NCI-H2107 (cell line): ENCODE measurements at places on chromosomes 2 and 18.

GRCh38 chr2:239195318-239195871, 205.4 kb downstream of the HDAC4 start:
- DNase-seq = no peak

GRCh38 chr2:114714313-114714712, 271.9 kb downstream of the DPP10 start:
- DNase-seq = no peak

DNA sequence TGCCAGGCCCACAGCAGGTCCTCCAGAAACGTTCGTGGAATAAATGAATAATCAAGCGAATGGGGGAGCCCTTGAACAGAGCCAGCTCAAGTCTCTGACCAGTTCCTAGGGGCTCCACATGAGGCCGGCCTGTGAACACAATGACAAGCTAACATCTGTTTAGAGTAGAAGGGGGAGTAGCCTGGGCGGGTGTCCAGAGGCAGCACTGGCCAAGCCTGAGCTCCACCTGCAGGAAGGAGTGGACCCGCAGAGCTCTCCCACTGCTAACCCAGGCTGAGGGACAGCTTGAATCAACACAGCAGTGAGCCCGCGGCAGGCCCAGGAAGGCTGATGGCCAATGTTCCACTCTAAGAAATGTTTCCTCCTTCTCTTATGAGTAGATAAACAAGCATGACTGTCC, 234.8 kb upstream of the RAB6C start:
- DNase-seq = no peak

- no peak for DNase-seq
These were observed 18.1 kb downstream of the CAPN14 start for GRCh38 chr2:31199206-31199605.

GRCh38 chr2:120983344-120983743, 247.7 kb downstream of the GLI2 start:
- DNase-seq = no peak

- no peak for DNase-seq
These were observed 61.9 kb downstream of the CENPO start for GRCh38 chr2:24855022-24855622.

DNA sequence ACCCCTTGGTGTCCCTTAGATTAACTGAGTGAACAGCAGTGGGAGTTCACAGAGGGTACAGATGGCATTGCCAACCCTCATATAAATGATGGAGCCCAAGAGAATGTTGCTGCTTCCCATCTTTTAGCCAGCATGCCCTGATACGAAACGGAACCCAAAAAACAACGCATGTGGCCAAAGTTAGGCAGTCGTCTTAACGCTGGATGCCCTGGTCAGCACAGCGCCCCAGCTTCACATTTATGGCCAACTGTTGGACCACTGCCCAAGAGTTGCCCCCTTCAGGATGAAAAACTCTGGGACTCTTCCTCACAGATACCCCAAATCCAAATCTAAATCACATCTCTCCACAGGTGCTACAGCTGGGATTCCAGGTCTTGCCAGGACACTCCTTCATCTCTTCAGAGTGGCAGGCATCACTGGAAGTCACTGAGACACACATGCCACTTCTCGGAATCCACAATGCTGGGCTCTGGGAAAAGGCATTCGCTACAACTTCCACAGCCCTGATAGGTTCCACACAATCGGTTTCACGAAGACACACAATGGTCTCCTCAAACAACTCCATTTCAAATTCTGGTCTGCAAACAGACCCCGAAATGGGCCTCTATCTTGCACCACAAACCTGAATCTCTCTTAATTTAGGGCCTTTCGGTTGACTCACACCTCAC, 44.6 kb downstream of the LONRF2 start:
- DNase-seq = no peak

DNA sequence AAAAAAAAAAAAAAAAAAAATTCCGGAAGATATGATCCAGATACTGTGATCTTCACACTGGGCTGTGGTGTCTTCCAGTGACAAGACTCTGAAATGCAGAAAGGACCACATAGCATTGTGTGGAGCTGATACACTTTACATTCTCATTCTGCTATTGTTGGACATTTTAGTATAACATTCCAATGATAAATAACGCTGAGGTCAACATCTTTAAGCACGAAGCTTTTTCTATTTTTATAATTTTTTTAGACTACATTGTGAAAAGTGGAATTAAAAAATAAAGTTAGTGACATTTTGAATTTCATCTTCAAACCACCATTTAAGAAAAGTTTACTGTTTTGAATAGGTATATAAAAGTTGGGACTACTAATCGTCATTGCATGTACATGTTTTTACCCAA, 62.7 kb downstream of the CDCA7 start:
- no peak for DNase-seq

GRCh38 chr18:26621161-26622026, 73.0 kb upstream of the KCTD1 start:
- DNase-seq = no peak

DNA sequence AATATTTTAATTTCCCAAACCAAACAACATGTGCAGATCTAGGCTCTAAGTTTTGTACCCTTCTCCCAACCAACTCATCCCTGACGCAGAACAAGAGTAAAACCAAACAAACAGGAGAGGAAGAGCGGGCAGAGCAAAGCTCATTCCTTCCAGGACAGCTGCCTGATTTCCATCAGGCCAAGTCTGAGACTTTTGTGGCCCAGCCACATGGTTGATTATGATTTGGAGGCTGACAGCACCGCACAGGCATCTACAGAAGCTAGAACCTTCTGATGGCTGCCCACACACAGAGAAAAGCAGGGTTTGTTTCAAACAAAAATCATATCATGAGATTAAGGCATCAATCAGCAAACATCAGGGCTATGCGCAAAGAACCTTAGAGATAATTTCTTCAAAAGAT, 262.6 kb downstream of the TNS1 start:
- DNase-seq = no peak

GRCh38 chr2:203585516-203585915, 50.4 kb upstream of the RAPH1 start:
- DNase-seq = no peak

DNA sequence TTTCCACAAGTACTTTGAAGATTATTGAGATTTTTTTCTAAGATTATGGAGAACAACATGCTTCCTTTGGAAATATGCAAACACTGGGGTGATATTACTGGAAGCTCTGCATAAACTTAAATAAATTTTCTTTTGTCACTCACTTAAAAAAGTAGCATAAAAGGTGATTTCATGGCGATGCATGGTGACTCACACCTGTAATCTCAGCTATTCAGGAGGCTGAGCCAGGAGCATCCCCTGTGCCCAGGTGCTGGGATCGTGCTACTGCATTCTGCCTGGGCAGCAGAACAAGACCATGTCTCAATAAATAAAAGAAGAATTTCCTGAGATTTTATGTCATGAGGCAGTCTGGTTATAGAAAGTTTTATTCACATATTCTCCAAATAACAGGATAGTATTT, 679.1 kb upstream of the CDH2 start:
- no peak for DNase-seq

GRCh38 chr2:84838434-84839145, 42.3 kb downstream of the TRABD2A start:
- DNase-seq = no peak

- no peak for DNase-seq
These were observed 56.7 kb upstream of the MSTN start for GRCh38 chr2:190119257-190119656.

DNA sequence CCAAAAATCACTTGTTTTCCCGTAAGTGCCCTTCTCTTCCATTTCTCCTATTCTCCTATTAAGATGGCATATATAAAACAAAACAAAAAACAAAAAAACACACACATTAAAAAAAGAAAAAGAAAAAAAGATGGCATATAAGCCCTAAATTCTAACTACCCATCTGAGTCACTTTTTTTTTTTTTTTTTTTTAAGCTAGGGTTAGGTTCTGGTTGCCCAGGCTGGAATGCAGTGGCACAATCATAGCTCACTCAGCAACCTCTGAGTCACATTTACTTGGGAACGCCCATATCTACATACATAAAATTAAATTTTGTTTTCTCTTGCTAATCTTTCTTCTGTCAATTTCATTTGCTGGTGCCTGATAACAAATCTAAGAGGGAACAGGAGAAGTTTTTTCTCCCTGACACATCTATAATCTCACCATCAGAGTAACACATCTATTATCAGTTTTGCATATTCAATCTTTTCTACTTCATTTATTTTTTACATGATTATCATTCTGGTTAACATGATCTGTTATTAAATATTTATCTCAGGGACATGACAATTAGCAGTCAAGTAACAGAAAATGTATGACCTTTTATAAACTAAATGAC, 52.1 kb downstream of the EEF1B2 start:
- DNase-seq = no peak

- no peak for DNase-seq
These were observed 109.5 kb upstream of the ITGB6 start for GRCh38 chr2:160309585-160309984.

DNA sequence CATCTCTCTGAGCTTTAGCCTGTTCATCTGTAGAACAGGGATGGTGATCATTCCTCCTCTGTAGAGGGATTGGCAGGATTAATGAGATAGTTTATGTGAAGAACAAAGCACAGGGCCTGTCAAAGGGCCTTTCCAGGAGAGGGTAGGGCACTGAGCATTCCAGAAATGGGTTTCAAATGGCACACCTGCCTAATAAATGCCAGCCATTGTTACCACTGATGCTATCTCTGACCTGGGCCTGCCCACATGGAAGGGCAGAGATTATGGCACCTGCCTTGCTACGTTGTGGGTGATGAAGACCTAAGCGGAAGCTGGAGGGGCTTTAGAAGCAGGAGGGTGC, 31.0 kb upstream of the GMPPA start:
- DNase-seq = no peak

DNA sequence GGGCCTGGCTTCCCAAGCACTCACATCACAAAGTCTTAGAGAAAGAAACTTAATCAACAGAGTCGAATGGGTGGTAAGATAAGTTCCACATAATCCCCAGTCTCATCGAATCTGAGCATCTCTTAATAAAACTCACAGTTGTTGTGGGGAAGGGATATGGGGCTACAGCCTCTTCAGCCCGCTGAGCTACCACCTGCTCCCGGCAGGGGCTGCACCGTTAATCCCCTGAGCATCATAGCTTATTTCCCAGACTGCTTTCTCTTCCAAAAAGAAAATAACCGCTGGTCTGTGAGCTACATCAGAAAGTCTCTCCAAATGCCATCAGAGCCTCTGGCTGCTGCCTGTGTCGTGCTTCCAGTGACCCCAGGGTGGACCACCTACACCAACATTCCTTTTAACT, 139.4 kb upstream of the CELF4 start:
- DNase-seq = no peak

DNA sequence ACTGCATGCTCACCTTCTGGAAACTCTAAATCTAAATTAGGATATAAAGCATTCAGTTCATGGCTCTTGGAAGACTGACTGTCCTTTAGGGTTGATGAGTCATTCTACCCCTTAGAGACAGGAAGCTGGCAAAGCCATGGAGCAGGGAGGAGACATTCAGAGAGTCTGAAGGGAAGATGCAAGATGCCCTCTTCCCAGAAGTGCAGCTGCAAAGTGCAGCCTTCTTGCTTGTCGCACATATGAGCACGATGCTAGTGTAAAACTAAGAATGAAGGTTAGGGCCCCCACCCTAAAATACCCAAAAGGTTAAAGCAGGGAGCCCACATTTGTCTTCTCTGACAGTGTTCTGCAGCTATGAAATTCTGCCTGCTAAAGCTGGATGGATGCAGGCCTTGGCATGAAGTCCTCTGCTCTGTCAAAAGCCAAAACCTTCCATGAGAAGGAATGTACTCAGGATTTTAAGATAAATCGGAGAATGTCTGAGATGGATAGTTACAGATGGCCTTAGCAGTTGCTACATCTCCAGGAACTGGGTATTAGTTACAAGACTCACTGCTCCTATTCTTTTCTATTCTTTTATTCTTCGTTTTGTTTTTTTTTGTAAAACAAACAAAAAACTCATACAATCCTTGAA, 89.7 kb downstream of the POLE4 start:
- DNase-seq = no peak

DNA sequence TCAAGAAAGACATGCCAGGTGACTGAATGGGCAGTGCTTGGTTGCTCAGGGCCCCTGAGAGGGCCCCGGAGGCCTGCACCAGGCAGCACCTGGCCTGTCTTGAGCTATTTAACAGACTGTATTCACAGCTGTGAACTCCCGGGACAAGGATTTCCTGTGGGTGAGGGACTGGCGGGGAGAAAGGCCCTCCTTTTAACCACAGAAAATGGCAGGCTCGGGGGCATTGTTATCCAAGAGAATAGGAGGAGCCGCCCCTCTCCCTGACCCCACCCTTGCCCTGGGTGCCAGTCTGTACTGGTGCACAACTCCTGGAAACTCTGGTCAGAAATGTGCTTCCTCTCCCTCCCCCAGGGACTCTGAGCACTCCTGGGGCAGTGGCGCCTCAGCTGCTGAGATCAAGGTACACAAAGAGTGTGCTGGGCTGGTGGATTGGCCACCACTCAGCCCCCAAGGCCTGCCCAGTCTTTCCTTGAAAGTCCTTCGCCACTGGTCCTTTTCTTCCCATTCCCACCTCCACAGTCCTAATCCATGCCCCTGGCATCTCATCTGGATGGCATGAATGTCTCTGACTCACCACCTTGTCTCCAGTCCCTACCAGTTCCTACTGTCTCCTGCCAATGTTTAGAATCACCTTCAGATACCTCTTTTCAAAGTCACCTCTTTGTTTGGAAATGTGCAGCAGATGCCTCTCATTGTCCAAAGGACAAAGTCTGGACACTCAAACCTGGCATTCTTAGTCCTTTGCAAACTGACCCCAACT, 19.6 kb upstream of the EPAS1 start:
- DNase-seq = no peak

DNA sequence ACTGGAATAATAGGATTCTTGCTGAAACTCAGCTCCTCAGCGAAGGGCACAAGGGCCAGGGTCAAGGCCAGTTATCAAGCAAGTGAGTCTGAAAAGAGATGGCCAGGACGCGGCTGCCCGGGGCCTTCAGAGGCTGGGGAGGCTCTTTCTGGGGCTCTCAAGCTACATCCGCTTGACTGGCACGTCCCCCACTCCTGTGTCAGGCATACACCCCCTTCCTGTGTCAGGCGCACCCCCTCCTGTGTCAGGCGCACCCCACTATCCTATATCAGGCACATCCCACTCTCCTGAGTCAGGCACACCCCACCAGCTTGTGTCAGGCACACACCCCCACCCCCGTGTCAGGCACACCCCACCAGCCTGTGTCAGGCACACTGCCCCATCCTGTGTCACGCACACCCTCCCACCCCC, 91.8 kb downstream of the TPO start:
- DNase-seq = no peak

GRCh38 chr18:27501671-27502070, 316.6 kb upstream of the CHST9 start:
- no peak for DNase-seq
